ENCODE measurements at places on chromosomes 7 and 10.

- no peak for DNase-seq
Measured at GRCh38 chr7:142883145-142883544, 2.4 kb downstream of the TRPV6 start.

- DNase-seq, result no peak
Measured at GRCh38 chr10:114337510-114338462, 66.5 kb downstream of the AFAP1L2 start.

DNA sequence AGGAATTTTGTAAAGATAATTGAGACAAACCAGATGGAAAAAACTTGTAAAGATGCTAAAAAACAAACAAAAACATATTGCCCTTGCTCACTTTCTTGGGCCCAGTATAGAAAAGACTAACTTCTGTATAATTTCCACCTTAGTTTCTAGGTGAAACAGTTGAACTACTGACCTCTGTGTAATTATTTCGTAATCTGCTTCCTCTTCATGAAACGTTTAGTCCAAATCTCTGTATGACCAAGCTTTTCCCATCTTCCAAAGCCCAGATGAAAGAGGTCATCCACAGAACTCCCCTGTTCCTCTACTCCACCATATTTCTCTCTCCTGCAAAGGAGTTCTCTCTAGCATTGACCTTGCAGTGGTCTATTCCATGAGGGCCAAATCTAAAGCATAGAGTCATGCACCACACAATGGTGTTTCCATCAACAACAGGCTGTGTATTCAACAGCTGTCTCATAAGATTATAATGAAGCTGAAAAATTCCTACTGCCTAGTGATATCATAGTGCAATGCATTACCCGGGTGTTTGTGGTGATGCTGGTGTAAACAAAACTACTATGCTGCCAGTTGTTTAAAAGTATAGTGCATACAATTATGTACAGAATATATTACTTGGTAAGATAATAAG lies 647.6 kb downstream of the TNS3 start:
- DNase-seq, result no peak

DNA sequence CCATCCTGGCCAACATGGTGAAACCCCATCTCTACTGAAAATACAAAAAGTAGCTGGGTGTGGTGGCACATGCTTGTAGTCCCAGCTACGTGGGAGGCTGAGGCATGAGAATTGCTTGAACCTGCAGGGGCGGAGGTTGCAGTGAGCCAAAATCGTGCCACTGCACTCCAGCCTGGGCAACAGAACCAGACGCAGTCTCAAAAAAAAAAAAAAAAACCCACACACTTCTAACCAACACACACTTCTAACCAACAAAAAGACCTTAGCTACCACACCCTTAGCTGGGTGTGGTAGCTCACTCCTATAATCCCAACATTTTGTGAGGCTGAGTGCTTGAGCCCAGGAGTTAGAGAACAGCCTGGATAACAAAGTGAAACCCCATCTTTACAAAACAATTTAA lies 33.9 kb upstream of the SPOCK2 start:
- DNase-seq, result no peak

Measured in COLO829 (cell line).